ENCODE measurements at places on chromosomes 11 and 22.

DNA sequence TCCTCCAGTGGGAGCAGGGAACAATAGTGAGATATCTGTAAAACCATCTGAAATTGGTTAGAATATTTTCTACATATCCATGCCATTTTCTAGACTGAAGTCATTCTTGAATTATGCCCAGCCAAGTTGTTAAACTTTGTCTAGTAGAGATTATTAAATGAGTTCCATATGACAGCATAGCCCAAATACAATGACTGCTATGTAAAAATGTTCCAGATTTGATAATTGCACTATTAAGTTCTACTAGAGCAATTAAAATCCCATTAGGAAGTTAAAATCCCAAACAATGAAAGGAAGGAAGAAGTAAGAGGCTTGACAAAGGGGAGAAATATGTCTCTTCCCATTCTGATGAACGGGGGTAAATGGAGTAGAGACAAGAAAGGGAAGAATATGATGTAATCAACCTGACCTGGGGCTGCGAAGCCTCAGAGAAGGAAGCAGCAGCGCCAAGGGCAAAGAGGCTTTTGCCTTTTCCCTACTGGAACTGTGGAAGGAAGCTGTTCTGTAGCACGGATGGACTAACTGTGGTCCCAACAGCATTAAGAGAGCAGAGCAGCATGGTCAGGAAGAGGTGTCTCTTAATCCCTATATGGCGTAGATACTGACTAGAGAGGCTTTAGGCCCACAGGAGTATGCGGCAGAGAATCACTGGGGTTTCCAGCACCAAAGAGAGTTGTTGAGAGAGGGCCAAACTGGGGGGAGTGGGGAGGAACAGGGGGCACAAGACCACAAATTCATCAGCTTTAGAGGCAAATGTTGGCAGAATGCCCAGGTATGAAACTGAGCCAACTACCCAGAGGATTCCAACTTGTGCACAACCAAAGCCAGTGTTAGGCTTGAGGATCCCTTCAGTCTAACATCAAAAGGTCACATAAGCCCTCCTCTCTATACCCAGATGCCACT lies 26.7 kb downstream of the RRP8 start:
- DNase-seq, result peak; percentile 23

DNA sequence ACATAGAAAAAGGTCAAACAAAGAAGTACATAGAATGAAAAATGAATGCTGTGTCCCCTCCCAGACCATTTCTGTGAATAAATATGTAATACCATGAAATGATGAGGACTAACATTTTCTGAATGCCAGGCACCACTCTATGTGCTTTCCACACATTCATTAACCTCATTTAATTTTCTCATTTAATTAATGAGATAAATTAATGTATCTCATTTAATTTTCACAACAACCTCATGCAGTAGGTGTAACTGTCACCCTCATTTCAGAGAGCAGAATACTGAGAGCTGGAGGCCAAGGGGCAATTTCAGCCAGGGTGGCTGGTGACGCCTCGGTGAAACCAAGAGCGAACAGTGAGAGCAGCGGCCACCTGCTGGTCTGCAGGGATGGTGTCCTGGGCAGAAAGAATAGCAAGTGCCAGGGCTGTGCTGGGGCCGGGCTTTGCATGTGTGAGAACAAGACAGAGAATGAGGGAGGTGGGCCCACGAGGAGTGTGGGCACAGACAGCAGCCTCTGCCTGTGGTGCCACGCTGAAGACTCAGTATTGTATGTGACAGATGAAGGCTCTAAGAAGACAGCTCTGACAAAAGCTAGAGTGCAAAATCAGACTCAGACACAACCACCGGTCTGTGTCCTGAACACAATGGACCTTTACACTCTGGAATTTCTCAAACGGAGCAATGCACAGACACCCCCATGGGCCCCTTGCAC lies 1.8 kb upstream of the SERPIND1 start:
- DNase-seq, result no peak

DNA sequence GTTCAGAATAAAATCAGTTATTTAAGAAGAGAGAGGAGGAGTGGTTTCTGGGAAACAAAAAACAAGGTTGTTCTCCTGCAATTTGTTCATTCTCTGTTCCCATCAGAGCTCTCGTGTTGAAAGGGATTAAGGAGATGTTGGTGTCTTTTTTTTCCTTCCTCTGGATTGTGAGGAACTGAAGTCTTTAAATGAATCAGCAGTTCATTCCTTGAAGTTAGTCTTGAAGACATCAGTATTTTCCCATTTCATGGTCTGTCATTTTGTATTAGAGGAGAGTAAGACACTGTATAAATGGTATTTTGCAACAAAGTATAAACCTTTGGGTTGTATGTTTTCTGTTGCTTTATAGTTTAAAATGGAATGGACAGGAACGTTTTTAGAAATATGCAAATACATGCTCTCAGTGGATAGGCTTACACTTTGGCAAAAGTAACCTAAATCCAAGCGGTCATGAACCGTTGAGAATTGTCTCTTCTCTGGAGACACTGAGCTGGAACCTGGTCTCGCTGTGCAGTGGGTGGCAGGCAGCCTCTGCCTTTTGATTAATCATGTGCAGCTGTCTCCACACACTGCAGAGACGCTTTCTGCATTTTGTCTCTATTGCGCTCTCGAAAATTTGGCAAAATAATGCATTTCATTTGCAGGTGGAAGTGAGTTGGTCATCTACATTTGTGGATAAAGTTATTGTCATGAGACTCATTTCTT lies 33.0 kb downstream of the SAMM50 start:
- no peak for DNase-seq

- DNase-seq, result peak; percentile 80
These were observed at the start of gene SLC25A22 for GRCh38 chr11:798093-798713. TSS of gene SLC25A22 (minus strand) at chr11:798281. CDS start at chr11:795006, 3,275 bp downstream.

GRCh38 chr11:18749681-18750319 lies 23.8 kb upstream of the IGSF22 start:
- no peak for DNase-seq

DNA sequence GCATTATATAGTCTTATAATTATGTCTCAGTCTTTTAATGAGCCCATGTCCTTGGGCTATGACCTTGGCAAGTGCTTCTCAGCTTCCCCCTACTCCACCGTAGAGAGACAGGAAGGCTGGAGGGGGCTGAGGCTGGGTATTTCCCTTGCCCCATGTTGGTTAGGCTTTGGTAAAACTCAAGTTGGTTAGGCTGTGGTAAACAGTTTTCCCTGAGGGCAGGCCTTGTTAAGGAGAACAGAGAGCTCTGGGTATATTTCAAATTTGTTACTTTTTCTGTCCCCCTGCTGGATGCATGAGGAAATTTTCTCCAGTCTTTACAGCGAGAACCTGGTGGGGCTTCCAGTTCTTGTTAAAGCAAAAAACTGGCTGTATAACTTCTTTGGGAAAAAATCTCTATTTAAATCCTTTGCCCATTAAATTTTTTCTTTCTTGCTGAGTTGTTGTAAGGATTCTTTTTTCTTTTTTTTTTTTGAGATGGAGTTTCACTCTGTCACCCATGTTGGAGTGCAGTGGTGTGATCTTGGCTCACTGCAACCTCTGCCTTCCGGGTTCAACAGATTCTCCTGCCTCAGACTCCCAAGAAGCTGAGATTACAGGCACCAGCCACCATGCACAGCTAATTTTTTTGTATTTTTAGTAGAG lies 12.2 kb upstream of the DCHS1 start:
- DNase-seq, result no peak

GRCh38 chr11:75743711-75744563 lies 24.6 kb upstream of the DGAT2 start:
- no peak for DNase-seq

GRCh38 chr11:72326151-72326848 lies 82.3 kb upstream of the PHOX2A start:
- DNase-seq, result no peak

GRCh38 chr11:11841116-11841722 lies 553 bp upstream of the USP47 start:
- no peak for DNase-seq

DNA sequence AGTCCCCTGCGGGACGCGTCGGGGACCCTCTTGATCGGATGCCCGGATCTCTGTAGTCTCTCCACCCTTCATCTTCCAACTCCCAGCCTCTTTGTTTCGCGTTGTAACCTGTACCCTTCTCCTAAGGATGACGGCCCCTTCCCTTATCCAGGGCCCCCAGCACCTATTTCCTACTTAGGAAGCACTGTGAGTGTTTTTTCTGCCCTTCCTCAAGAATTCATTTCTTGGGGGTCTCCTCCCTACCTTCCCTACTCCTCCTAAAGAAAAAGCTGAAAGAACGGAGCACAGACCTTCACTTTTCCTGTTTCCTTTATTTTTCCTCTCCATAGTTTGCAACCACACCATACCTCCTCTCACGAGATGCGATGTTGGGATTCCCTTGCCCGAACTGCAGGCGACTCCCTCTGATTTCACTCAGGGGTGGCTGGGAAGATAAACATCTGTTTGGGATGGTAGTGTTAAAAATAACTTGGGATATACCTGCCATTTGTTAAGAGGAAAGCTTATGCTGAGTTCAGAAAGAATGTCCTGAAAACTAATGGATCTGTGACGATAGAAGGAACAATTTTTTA lies 593 bp downstream of the FAM118B start:
- no peak for DNase-seq

- DNase-seq, result no peak
These were observed 11.3 kb upstream of the NLRP6 start for GRCh38 chr11:266676-267439.

DNA sequence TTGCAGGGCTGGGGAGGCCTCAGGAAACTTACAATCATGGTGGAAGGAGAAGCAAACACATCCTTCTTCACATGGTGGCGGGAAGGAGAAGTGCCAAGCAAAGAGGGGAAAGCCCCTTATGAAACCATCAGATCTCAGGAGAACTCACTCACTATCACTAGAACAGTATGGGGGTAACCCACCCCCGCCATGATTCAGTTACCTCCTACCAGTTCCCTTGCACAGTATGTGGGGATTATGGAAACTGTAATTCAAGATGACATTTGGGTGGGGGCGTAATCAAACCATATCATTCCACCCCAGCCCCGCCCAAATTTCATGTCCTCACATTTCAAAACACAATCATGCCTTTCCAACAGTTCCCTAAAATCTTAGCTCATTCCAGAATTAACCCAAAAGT lies 16.2 kb downstream of the IMMP1L start:
- no peak for DNase-seq

- DNase-seq, result no peak
These were observed 5.3 kb downstream of the DHCR7 start for GRCh38 chr11:71442880-71443279.

- DNase-seq, result no peak
These were observed 75.5 kb downstream of the MRTFA start for GRCh38 chr22:40560994-40561515.

DNA sequence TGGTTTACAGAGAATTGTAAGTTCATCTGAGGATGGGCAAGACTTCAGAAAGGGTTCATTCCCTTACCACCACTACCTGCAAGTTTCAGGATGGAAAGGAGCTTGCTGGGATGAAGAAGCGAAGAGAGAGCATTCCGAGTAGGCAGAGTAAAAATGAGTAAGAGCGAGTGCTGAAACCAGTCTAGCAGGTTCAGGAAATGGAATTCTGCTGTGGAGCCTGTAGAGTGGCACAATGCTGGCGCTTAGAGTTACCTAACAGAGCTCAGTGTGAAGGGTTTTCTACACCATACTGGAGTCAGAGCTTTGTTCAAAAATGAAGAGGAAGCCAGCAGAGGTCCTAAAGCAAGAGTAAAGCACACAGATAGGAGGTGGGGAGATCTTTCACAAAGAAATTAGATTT lies 179.2 kb upstream of the ZC3H12C start:
- no peak for DNase-seq

GRCh38 chr11:13421561-13421960 lies 41.5 kb downstream of the BTBD10 start:
- DNase-seq, result no peak

GRCh38 chr11:2693271-2694261 lies 6.2 kb downstream of the KCNQ1OT1 start:
- no peak for DNase-seq

DNA sequence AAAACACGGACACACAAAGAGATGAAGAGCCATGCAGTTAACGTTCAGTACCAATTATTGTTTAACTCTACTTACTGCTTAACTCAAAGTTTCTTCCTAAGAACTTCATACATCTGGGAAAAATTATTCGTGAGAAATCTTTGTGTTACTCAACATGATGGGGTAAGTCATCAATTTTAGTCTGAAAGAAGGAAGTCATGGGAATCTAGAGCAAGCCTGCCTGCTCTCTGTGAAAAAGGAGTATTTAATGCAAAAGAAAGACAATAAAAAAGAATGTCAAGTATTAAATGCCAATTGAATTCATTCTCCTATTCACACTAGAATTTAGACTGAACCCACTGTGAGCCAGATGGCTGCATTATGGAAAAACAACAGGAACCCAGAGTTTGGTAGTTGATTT lies 16.0 kb downstream of the TMEM123 start:
- no peak for DNase-seq

DNA sequence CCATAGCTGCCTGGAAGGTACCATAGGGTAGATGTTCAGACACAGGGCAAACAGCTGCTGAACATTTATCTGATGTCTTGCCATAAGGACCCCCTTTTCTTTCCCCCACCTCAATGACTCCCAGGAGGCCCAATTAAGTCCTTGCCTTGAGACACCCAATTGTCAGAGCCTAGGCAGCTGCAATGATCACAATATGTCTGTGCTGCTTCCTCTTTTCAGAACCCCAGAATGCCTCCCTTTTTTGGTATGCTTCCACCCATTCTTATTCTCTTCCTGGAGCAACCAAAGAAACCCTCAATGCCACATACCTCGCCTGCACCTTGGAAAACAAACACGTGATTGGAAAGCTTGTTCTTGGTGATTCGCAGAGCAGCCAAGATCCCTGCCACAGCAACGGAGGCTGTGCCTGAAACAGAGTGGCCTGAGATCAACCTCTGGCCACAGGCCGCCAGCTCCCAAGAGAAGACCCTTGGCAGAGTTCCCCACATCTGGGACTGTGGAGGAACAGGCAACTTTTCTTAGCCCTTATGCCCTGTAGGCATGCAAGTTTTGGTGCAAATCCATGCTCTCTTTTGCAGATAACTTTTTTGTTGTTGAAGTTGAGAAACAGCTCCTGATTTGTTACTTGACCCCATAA lies 75.4 kb downstream of the CCDC81 start:
- DNase-seq, result no peak

DNA sequence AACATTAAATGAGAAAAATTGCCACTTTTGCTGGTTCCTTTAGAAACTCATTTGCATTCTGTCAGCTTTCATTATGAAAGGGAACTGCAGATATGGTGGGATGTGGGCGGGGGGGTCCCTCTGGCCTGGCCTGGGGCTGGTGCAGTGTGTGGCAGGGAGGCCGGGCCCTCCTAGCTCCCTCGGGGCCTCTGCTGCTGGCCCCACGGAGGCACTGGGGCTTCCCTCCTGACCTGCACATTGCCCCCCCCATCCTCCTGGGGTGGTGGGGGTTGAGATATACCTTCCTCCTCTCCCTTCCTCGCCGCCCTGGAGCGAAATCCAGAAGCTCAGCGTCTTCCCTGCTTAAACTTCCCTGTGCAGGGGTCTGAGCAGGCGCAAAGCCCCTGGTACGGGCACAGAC lies 1005.9 kb downstream of the BRD1 start:
- DNase-seq, result no peak

- no peak for DNase-seq
These were observed 107.3 kb downstream of the BBOX1 start for GRCh38 chr11:27147916-27148315.

- DNase-seq, result no peak
These were observed 29.7 kb upstream of the TEF start for GRCh38 chr22:41352058-41352457.

DNA sequence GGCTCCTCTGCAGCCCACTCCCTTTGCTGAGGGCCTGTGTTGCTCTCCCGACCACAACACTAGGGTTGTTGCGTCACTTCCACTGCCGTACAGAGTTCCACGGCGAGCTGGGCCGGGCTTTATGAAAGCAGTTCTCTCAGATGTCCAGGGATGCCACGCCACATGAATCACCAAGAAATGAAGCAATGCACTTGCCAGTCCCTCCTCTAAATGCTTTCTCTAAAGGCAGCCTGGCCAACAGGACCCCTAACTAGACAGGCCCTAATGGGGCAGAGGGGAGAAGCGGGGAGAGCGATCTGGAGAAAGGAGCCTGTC lies 188.7 kb downstream of the CTTN start:
- DNase-seq, result no peak

All from renal pelvis (tissue), 12 donors.